ENCODE measurements at places on chromosomes 6 and 20.

DNA sequence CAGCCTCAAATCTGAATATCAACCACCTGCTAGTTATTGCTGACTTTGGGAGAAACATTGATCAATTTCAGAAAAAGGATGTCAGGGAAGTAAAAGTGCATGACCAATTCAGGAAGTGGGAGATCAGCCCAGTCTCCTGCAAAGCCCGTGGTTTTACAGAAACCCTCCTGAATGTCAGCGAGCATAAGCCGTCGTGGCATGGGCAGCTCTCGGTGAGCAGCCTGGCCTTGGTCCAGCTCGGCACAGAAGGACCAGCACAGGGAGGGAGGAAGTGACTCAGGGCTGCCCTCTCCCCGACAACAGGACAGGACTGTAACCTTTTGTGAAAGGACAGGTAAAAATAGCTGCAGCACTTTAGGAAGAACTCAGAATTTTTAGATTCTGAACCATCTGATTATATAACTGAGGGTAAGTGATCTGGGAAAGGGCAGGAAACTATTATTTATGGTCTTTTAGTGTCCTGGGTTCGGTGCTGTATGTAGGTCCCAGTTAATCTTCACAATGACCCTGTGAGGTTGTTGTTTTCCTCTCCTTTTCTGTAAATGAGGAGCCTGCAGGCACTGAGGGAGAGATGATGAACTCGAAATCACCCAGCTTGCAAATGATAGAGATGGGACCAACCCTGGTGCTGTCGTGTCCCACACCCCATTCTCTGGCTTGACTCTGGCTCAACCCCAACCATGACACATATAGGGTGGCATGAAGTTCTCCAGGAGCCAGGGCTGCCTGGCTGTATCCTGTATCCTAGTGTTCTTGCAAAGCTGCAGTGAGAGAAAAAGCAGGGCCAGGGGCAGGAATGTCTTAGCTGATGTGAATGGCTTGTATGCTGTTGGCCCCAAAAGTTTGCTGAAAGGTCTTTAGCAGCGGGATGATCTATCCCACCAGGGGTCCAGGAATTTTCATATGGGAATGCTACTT lies 37.6 kb downstream of the NRN1 start:
- DNase-seq = no peak

DNA sequence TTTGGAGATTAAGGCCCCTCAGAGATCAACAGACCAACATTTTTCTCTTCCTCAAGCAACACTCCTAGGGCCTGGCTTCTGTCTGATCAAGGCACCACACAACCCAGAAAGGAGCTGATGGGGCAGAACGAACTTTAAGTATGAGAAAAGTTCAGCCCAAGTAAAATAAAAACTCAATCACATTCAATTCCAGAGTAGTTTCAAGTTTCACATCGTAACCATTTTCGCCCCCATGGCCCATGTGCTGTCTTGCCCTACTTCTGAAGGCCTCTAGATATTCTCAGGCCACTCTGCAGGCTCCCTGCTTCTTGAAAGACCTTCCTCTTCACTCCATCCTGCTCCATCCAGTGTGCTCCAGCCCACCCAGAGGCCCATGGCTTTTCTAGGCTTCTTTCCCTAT lies 4.2 kb downstream of the IL17A start:
- DNase-seq = no peak

GRCh38 chr20:18943542-18943941 lies 130.0 kb downstream of the SCP2D1 start:
- DNase-seq = no peak

GRCh38 chr20:43178080-43178479 lies 11.6 kb downstream of the PTPRT start:
- DNase-seq = no peak

GRCh38 chr6:112470376-112470775 lies 123.2 kb downstream of the RFPL4B start:
- DNase-seq = no peak

DNA sequence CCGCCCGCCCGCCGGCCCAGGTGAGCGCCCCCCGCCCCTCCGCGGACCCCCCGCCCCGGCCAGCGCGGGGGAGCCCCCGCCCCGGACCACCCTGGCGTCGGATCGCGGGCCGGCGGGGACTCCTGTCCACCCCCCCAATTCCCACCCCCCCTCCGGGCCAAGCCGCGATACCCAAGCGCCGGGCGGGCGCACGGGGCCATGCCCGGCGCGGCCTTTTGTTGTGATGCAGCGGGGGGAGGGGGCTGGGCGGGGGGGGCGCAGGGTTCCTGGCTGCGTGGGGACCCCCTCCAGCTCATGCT lies 245 bp downstream of the SRC start:
- DNase-seq = no peak

- DNase-seq = no peak
Observed at GRCh38 chr20:23537030-23537429, 31.3 kb downstream of the CST9L start.

DNA sequence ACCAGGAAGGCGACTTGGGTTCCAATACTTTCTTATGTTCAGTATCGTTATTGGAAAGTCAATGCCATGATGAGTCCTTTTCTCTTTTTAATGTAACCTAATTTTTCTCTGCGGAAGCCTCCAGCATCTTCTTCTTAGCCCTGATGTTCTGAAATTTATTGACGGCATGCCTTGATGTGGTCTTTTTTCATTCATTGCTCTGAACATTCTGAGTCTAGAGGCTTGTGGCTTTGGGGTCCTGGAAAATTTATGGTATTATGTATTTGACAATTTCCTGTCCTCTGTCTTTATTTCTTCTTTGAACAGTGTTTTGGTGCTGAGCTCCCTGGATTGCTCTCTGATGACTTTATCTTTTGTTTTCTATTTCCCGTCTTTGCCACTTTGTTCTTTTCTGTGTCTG lies 28.7 kb upstream of the MAS1 start:
- DNase-seq = no peak

GRCh38 chr20:38680500-38681306 lies 43.6 kb upstream of the SLC32A1 start:
- peak; percentile 5 for DNase-seq
